ENCODE measurements at places on chromosomes 5 and 9.

DNA sequence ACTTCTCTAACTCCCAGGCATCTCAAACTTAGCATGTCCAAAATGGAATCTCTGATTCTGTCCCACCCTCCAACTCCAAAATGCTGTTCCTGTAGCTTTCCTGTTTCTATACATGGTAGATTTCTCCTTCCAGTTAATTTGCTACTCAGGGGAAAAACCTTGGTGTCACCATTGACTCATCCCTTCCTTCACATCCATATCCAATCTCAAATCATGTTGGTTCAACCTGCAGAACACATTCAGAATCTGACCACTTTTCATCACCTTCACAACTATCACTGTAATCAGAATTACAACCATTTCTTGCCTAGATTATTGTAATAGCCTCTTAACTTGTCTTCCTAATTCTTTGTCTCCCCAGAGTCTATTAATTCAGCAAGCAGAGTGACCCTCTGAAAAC is 10.8 kb downstream of the RIOK2 start:
- no peak for DNase-seq

DNA sequence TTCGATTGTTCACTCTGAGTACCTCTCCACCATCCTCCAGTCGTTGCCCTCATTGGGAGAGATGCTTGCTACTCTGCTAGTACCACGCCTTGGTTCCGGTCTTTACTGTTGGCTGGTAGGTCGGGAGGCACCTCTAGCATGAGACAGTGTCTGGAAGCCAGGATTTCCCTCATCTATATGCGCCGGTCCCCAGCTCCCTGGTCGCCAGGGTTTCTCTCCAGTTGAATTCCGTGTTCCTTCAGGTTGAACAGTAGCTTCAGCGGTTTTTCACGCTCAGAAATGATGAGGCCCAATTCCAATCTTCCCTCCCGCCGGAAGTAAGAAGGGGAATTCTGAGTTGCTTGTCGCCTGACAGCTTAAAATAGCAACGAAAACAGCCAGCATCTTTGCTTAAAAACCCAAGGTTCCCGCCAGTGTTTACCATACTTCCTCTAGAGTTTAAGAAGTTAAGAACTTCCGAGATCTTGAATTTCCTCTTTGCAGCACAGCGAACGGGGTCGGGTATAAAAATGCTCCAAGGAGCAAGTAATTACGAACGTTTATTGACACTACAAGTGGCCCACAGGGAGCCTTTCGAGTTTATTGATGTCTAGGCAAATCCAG is 1.3 kb upstream of the ST8SIA4 start:
- no peak for DNase-seq

GRCh38 chr5:176995122-176995490 is 11.5 kb downstream of the UIMC1 start:
- no peak for DNase-seq

DNA sequence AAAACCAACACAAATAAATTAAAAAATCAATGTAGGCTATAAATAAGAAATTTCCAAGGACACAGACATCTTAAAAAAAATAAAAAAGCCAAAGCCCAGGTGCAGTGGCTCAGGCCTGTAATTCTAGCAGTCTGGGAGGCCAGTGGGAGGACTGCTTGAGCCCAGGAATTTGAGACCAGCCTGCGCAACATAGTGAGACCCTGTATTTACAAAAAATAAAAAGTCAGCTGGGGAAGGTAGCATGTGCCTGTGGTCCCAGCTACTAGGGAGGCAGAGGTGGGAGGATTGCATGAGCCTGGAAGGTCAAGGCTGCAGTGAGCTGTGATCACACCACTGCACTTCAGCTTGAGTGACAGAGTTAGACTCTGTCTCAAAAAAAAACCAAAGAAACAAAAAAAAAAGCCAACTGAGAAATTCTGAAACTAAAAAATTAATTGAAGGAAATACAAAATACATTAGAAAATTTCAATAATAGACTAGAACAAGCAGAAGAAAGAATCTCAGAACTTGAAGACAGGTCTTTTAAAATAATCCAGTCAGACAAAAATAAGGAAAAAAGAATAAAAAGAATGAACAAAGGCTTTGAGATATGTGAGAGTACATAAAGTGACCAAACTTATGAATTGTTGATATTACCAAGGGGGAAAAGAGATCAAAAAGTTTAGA is 149.5 kb upstream of the PANK3 start:
- DNase-seq = no peak

DNA sequence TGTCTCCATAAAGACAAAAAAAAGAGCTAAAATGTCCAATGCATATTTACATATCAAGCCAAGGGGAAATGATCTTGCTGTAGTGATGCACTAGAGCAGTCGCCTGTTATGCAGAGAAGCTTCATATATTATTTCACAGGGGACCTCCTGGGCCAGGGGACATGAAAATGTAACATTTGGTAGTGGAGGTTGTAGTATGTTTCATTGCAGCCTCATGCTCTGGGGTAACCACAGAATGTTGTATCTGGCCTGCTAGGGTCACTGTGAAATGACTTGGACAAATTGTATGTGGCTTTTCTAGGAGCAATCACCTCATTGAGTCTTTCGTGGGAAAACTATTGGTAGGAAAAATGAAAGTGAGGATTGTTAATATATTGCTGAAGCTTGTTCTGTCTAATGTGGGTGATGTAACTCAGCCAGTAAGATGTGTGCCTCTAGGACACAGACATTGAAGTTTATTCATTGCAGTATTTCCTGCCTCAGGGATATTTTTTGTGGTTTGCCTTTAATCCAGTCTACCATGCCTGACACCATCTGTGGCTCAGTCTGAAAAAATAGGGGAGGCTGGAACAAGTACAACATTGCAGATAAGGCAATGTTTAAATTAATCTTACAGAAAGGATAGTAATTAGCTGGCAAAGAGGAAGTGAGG is 430.8 kb upstream of the TNC start:
- no peak for DNase-seq

DNA sequence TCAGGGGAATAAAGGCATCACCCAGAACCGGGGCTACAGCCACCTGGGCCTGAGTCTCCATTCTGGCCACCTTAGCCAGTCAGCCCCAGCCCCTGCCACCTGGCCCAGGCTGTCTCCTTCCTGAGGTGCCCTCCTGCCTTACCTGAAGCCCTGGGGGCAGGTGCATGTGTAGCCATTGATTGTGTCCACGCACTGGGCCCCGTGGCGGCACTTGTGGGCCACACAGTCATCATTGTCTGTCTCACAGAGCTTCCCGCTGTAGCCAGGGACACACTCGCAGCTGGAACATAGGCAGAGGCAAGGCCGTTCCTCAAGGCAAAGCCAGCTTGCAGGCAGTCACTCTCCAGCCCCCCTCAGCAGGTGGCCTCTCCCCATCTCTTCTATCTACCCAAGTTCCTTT is 107.7 kb upstream of the PANK3 start:
- no peak for DNase-seq

GRCh38 chr9:108903420-108904103 is 30.4 kb downstream of the ELP1 start:
- peak; percentile 54 for DNase-seq

GRCh38 chr9:23245067-23245466 is 581.0 kb downstream of the ELAVL2 start:
- no peak for DNase-seq

DNA sequence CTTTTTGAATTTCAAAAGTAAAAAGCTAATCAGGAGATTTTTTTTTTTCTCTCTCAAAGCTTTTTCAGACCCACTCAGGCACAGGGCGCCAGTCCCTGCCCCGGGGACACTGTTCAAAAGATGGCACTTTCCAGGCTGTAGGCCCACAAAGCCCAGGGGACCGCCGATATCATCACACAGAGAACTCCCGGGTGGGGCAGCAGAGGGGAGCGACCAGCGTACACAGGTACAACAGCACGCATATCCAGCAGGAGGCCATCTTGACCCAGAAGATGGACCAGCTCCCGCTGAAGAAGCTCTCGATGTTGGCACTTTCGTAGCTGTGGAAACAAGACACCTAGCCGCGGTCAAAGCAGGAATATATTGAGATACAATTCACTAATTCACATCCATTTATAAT is 108.3 kb downstream of the THBS4 start:
- DNase-seq = no peak

DNA sequence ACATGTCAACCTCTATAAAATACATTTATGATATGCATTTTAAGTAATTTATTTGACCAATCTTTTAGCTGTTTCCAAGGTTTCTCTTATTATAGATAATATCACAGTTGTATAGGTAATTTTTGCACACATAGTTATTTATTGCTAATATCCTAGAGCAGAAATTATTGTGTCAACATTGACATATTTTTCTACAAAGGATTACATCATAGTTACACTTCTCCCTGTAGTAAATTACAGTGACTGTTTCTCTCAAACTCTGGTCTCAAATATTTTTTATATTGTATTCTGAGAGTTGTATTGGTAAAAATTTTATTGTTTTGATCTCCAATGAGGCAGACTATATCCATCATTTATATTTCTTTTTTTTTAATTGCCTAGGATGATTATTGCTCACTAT is 714.4 kb upstream of the CDH6 start:
- DNase-seq = no peak

DNA sequence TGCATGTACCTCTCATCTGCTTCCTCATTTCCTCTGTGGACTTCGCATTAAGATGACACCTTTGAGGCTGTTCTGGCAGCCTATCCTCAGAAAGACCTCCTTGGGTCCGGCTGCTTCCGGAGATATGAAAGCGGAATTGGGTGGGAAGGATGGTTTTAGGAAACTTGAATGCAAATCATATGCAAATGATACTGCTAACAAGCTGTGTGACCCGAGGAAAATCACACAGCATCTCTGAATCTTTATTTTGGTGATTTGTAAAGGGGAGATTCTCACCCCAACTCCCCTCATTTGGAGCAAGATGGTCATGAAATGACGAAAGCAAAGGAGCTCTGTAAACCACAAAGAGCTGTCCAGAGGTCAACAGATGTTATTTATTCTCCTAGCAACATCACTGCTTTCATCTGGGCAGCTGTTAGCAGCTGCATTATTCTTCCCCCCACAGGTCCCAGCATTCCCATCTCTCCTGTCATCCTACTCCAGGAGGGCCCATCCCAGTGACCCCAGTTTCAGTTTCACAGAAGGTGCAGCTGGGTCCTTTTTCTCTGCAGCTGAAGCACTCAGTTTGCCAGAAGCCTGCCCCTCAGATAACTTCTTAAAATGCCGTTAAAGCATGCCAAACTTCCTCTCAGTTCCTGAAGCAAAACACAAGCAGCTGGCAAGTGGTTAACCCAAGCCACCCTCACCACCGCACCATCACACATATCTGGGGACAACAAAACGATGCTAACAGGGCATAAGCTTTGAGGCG is 269.5 kb downstream of the SEC61B start:
- no peak for DNase-seq

DNA sequence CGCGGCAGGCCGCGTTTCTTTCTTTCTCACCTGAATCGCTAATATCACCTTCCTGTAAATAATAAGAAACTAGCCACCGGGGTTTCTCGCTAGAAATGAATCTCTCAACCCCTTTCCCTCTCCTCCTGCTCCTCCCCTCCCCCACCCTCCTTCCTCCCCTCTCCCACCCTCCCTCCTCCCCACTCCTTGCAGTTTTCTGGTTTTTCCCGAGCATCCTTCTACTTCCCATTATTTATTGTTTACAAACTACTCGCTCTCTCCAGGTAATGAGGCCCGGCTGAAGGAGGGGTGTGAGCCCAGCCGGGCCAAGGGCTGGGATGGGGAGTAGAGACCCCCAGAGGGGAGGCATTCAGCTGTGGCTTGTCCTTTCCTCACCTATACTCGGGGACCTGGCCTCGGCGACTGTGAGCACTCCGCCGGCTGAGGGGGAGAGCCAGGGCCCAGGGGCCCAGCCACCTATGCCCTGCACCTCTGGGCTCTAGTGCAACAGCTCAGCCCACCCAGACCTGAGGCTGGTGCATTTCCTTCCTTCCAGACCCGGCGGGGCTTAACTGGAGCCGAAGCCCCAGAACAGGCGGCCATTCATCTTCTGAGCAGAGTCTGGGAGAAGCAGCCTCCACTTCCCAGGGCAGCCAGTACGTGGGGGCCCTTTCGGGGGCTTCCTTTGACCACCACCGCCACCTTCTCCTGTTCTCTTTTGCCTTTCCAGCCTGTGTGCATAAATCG is 2.1 kb upstream of the IRX4 start:
- DNase-seq = no peak

DNA sequence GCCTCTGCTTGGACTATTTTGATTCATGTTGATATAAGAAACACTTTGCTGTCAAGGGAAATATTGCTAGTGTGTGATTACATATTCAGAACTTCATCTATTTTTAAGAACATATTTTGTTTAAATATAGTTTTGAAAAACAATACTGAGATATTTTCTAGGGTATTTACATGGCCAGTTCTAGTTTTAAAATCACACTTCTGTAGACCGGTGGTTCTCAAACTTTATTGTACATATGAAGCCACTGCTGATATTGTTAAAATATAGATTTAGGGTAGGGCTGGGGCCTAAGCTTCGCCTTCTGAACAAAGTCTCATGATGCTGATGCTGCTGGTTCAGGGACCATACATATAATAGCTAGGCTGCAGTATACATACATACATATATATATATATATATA is 1000.0 kb downstream of the PTPRD start:
- DNase-seq = no peak

DNA sequence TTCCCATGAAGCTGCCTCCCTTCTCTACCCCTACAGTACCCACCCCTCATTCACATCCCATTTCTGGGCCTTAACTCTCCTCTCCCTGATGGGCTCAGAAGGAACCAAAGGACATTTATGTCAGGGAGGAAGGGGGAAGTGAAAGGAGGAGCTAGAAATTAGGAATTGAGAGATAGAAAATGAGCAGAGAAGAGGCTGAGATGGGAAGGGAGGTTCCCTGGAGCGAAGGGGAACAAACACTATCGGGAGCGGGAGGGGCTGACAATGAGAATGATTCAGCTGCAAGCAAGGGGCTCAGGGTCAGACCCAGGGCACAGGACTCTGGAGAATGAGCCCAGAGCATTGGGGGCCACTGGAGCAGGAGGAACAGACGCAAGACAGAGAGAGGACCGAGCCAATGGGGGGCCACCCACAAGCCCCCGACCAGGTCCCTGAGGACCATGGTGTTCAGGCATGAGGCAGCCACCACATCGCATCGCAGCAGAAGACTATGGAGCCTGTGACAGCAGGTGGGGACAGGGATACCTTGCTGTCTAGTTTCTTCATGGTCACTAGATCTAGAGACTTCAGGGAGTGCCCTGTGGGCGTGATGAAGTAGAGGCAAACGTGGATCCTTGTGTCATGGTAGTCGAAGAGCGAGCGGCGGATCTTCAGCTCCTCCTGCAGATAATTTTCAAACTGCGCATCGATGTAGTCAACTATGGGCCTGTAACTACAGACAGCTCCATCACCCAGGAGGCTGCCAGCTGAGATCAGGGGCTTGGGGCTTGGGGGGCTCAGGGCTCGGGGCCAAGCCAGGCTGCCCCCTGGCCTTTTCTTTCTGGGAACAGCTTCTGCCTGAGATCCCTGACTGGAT is 13.6 kb downstream of the SEPTIN8 start:
- DNase-seq = no peak
